ENCODE measurements at places on chromosomes 3 and 15.

DNA sequence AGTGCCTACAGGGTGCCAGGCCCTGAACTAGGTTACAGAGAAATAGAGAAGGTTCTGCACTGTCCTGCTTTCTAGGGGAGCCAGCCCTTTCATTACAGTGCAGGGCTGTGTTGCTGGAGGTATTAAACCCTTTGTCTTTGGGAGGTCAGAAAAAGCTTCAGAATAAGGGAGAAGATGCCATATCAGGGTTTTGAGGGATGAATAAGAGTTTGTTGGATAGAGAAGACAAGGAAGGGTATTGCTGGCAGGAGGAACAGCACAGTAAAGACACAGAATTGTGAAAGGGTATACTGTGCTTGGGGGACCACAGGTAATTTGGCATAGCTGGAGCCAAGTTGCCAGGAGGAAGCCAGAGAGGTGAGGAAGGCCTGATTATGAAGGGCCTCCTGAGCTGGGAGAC lies 23.0 kb downstream of the NOX5 start:
- DNase-seq: no peak

DNA sequence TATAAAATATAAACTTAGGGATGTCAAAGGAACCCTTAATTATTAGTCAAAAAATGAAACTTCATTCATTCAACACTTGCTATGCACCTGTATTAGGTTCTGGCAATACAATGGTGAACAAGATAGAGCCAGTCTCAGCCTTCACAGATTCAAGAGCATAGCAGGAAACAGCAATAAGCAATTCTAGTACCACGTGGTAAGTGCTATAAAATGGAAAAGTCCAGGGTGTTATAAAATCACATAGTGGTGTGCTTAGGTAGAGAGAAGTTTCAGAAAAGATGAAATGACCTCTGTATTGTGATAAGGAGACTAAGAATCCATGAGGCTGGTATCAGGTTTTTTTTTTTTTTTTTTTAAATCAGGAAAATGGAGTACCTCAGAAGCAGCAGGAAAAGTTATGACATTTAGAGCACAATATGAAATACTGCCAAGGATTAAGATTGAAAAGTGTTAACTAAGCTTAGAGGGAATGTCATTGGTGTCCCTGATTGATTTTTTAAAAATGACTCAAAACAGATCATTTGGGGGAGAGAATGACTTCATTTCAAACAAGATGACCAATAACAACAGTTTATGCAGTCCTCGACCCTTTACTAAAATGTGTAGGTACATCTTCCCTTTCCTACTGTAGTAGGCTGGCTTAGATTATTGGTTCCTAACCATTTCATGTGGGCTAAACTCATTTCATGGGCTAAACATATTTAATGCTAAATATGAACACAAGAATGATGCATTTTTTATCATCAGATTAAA lies 5.0 kb downstream of the TOMM70 start:
- DNase-seq: no peak

DNA sequence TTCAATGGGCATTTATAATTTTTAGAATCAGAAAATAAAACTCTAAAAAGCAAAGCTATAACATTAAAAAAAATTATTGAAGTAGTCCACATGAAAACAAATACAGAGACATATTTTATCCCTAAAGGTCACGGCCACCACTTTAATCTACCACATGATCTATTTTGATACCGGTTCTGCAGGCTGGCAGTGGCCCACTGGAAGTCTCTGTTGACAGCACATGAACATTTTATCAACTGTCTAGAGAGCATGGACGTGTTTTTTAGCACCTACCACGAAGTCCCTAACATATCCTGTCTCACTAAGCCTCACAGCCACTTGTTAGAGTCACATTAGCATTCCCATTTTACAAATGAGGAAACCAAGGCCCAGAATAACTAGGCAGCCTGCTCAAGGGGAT lies 1.8 kb upstream of the CPA3 start:
- no peak for DNase-seq

DNA sequence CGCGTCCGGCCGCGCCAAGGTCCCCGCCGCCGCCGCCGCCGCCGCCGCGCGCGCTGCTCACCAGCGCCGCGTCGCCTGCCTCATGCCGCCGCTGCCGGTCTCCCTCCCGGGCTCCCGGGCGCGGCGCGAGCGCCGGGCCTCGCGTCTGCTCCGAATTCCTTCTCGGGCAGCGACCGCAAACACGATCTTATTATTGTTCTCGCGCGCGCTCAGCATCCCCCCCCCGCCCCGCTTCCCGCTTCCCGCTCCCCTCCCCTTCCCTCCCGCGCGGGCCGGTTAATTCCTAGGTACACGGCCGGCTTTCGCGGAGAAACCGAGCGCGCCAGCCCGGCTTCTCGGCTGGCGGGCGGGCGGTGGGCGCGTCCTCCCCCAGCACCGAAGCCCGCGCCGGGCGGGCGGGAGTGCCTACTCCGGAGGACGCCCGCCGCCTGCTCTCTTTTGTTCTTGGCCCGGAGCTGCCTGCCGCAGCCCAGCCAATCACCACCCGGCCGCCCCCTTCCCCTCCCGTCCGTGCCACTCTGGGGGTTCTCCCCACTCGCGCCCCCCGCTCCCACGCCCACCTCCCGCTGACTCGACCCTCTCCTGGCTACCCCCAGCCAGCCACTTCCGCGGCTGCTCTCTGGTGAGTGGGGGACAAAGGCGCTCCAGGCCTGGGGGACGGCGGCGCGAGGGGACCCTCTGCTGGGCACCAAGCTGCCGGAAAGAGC lies at the start of gene HDGFL3:
Gene HDGFL3 (minus strand): TSS at position 164 of the 707 bp plus-strand sequence. CDS start 409 bp downstream, outside the sequence.
- DNase-seq: no peak

- DNase-seq: no peak
Measured at GRCh38 chr3:151467069-151467468, 6.2 kb upstream of the IGSF10 start.

DNA sequence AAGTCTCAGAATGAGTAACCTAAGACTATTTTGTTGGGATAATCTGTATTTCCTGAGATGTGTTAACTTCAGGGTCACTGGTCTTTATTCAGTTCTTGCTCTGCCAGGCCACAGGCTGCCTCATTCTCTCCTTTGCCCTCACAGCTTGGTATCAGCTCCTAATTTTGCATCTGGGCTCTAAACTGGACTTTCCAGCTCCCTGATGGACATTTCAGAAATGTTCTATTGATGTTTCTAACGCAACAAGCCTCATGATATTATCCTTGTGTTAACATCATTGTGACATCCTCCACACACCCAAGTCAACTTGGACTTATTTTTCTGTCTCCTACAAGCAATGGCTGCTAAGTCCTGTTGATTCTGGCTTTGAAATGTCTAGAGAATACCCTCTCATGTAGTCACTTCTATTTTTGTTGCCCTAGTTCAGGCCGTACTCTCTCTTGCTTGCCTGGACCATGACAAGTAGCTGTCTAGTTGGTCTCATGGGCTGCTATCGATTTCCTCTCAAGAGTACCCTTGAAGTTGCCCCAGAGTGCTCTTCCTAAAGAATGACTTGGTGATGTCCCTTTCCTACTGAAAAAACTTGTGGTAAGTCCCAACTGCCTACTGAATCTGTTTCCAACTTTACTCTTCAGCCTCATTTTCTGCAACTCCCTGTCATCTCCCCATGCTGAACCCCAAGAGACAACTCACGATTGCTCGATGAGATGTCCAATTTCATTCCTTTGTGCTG lies 52.7 kb downstream of the CHST2 start:
- no peak for DNase-seq

DNA sequence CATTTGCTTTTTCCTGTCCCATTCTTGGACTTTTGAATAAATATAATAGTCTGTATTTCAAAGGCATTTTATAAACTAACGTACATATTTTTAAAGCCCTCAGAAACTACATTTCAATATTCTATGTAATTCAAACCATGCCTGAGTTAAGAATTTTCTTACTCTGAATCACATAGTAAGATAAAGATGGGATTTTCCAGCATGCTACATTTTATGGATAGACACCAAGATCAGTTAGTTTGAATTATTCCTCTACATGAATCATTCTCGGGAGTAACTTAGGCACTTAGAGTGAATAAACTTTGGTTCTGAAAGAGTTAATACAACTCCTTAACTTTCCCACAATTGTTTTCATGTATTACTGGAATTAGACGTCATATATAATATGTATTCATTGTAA lies 713.3 kb upstream of the CBLB start:
- no peak for DNase-seq

DNA sequence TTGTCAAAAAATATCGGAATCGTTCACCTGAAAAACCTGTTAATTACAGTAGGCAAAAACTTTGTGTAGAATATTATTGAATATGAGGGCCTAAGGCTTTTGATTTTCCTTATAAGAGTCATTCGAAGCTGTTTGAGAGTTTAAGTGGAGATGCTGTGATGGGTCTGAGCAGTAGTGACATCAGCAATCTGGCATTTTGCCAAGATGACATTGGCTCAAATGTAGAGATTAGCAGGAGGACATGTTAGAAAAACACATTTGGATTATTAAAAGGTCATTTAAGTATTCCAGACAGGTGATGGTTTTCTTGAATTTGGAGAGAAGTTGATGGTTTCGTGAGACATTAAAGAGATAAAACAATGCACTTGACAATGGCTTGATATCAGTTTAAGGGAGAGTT lies 12.9 kb downstream of the OR5AC2 start:
- no peak for DNase-seq

Data from stimulated activated CD4-positive, alpha-beta T cell treated with anti-CD3 and anti-CD28 coated beads, Interleukin-12 subunit alpha, Interleukin-12 subunit beta, amount 100 ng/mL, for 24 hours (primary cell).